Activated naive CD4-positive, alpha-beta T cell treated with anti-CD3 and anti-CD28 coated beads, Interleukin-2, amount 50 U/mL, for 72 hours (primary cell): ENCODE measurements at places on chromosomes 11 and 22. TPM values are rescaled to one million over a fixed set of nuclear protein-coding genes. Genes with fewer than 3 reads are reported as not detected.

DNA sequence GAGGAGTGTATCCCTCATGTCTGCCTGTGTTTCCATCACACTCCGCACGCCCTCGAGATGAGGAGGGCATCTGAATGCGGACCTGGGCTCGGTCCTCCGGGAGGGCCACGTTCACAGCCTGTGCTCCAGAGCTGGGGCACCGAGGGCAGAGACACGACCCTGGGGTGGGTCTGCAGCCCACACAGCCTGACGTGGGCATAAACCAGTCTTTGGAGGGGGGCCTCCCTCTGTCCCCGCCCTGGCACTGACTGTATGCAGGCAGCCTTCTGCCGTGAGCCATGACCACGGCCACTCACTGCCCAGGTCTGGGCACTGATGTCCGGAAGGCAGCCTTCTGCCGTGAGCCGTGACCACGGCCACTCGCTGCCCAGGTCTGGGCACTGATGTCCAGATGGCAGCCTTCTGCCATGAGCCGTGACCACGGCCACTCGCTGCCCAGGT, 1425.1 kb downstream of the BRD1 start:
- no peak for DNase-seq

DNA sequence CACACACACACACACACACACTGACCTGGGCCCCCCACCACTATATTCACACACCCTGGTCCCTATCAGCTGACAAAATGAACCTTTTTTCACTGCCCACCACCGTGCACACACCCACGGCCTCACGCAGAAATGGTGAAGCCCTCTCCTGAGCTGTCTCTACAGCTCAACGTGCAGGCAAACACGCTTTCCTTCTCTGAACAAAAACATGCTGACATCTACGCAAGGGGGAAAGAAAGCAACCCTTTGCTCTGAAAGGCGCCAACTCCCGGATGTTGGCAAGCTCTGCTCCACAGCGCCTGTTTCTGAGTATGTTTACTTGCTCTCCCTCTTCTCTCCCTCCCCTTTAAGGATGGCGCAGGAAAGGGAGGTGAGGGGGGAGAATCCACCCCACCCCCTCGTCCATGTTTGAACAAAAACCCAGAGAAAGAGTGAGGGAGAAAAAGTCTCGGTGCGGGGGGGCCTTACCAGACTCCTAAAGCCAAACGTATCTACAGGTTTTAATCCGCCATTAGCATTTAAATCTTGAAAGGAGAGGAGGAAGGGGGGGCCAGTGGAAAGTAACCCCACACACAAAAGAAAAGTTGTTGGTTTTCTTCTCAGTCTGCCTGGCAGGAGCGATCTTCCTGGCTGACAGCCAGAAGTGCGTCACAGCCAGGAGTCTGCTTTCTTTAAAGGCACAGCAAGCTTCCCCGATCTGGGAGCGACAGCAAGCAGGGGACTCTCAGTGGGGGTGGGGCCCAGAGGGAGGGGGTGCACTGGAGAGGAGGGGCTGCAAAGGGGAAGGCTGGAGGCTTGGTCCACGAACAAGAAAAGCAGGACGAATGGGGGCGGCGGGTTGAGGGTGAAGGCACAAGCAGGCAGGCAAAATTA, 39.6 kb downstream of the NUMA1 start:
- DNase-seq, result peak; percentile 64

- no peak for DNase-seq
Observed at GRCh38 chr11:14423633-14424032, 64.7 kb upstream of the RRAS2 start.

- no peak for DNase-seq
Observed at GRCh38 chr22:25548866-25549464, 15.5 kb upstream of the GRK3 start.

DNA sequence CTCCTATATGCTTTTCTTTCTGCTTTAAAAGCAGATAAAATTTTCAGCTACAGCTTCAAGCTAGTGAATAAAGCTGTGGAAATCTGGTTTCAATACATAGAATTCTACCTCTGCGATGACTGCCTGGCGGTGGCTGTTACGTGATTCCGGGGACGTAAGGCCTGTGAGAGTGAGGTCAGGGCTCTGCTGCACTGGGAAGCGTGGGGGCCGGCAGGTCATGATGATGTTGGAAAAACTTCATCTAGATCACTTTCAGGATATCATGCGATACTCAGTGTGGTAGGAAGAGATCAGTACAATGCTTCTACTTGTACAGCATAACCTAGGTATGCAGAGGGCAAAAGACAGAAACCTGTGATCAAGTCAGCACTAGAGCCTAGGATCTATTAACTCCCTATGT, 546.8 kb upstream of the B3GAT1 start:
- DNase-seq, result no peak

- DNase-seq, result no peak
Observed at GRCh38 chr11:124199702-124200101, 16.6 kb downstream of the OR10D3 start.

DNA sequence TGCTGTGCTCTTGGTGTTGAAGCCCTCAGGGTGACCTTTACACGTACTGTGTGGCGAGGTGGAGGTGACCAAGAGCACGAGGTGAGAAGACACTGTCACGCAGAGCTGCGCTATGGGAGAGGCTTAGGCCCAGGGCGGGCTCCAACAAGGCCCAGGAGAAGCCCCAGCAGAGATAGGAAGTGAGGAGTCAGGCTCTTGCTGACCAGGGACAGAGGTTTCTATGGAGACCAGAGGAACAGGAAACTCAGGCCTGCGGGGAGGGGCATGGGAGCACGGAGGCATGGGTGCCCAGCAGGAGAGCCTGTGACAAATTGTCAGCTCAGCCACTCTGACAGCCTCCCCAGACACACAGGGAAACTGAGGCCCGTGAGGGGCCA, 15.8 kb downstream of the DGKZ start:
- DNase-seq, result no peak

- DNase-seq, result no peak
Observed at GRCh38 chr11:15557457-15558230, 442.9 kb downstream of the INSC start.

GRCh38 chr22:48523091-48523490, 1304.6 kb downstream of the BRD1 start:
- DNase-seq, result no peak

DNA sequence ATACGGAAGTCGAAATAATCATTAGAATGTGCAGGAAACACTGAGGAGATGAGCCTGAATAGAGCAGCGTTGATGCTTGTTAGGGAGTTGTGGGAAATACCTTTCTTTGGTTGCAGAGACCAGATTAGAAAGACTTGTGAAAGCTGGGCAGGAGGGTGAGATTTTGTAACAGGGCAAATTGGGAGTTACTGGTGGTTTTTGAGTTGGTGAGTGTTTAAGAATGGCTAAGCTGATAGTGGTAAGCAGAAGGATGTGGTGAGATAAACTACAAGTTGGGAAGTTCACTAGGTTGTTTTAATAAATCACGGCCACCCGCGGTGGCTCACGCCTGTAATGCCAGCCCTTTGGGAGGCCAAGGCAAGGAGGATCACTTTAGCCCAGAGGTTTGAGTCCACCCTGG, 34.4 kb downstream of the MCAM start:
- DNase-seq, result no peak

DNA sequence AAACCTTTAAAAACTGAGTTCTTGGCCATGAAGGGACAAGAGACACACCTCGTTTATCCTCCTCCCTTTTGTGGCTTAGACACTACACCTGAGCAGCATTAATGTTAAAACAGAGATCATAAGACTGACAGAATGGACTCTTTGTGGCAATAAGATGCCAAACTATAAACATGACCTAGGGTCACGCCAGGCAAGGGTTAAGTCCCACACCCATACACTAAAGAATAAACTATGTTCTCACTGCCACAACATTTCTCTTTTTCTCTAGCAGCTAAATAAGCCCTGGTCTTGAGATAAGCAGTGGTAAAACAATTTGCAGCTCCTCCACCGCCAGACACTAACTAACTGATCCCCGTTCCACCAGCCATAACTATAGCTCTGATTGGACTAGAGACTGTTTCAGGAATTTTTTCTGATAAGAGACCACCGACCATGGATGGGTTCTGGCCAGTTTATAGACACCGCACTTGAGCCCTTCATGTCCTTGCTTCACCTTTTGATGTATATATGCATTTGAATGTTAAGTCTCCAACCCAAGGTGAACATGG, 4.9 kb upstream of the SLCO2B1 start:
- DNase-seq, result no peak

- DNase-seq, result no peak
Observed at GRCh38 chr11:30128269-30128932, 102.4 kb upstream of the FSHB start.

GRCh38 chr22:49664371-49664881, 163.2 kb downstream of the BRD1 start:
- DNase-seq, result peak; percentile 14

- no peak for DNase-seq
Observed at GRCh38 chr22:40721266-40721665, 42.0 kb downstream of the MCHR1 start.

GRCh38 chr11:117641008-117641915, 155.8 kb downstream of the DSCAML1 start:
- DNase-seq, result no peak

GRCh38 chr11:19474211-19474610, 233.5 kb upstream of the E2F8 start:
- no peak for DNase-seq

- no peak for DNase-seq
Observed at GRCh38 chr22:22813126-22814075, 74.2 kb upstream of the IGLL5 start.

DNA sequence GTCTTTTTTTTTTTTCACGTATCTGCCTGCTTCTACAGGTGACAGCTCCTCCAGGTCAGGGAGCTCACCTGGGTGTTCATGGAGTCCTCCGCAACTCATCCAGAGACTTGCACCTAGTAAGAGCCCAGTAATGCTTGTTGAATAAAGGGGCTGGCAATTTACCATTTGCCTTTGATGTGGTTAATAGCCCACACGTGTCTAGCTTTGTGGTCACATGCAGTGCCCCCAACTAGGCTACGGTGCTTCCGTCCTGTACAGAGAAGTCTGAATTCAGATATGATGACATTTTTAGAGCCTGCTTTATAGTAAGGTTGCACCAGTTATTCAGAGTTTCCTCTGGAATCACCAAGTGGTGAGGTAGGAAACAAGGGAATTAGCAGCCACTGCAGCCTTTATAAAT, 199.4 kb upstream of the MTMR2 start:
- DNase-seq, result no peak

Gene MN1
- total RNA-seq, result 0.16 TPM

Gene SLC22A8
- total RNA-seq, result not detected

Gene ART1
- total RNA-seq, result not detected

Gene PATE4
- not detected for total RNA-seq

Gene TSKU
- total RNA-seq, result not detected

Gene COPB1
- total RNA-seq, result 110 TPM

Gene C11orf21
- total RNA-seq, result 10.2 TPM

Gene CHRM4
- not detected for total RNA-seq
